Kidney epithelial cell (primary cell): ENCODE measurements at places on chromosomes 1 and 21.

DNA sequence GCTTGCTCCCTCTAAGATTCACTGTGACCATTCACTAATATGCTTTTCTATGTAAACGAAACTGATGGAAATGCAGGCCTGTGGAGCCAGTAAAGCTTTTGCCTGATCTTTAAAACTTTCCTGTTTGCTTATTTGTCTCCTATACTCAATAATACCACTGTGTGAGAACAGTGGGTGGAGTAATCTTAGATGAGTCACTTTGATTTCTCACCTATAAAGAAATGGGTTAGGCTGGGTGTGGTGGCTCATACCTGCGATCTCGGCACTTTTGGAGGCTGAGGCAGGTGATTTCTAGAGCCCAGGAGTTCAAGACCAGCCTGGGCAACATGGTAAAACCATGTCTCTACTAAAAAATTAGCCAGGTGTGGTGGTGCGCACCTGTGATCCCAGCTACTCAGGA is 70.8 kb downstream of the RWDD3 start:
- DNase-seq = no peak

- DNase-seq = no peak
Observed at GRCh38 chr1:150931773-150932172, 5.6 kb downstream of the SETDB1 start.

GRCh38 chr1:213123536-213123935 is 72.5 kb downstream of the RPS6KC1 start:
- DNase-seq = peak; percentile 41

- DNase-seq = peak; percentile 32
Observed at GRCh38 chr1:24111996-24112779, at the start of gene MYOM3. Gene MYOM3 (minus strand): TSS chr1:24112135. CDS start chr1:24108636, 3,499 bp downstream.

DNA sequence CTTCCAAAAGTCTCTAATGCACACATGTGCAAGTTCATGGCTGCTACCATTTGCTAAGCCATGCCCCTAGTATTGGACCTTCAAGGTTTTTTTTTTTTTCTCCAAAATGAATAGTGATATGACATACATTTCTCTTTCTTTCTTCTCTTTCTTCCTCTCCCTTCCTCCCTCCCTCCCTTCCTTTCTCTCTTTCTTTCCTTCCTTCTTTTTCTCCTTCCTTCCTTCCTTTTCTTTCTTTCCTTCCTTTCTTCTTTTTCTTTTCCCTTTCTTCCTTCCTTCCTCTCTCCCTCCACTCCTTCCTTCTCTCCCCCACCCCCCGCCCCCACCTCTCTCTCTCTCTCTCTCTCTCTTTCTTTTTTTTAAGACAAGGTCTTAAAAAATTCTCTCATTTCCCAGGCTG is 3.4 kb upstream of the RNF187 start:
- DNase-seq = no peak
